Esophagus squamous epithelium (tissue), 5 donors: ENCODE measurements at places on chromosomes 16 and 17.

- no peaks in the 10 kb centered on the region for H3K36me3 ChIP-seq
- no peak for DNase-seq
- no peaks in the 10 kb centered on the region for H3K27me3 ChIP-seq
- no peak overlapping the region for H3K4me3 ChIP-seq
- H3K27ac ChIP-seq = no peak overlapping the region
These were observed 25.5 kb downstream of the GPRC5B start for GRCh38 chr16:19859166-19859565.

GRCh38 chr17:22128723-22129122 is 436.4 kb downstream of the KCNJ18 start:
- no peaks in the 10 kb centered on the region for H3K27me3 ChIP-seq
- H3K4me1 ChIP-seq = no peaks in the 10 kb centered on the region
- no peak overlapping the region for H3K27ac ChIP-seq
- no peak overlapping the region for H3K4me3 ChIP-seq

GRCh38 chr17:70276906-70277305 is 107.6 kb downstream of the KCNJ2 start:
- no peaks in the 10 kb centered on the region for H3K27me3 ChIP-seq
- H3K4me1 ChIP-seq = no peaks in the 10 kb centered on the region
- H3K27ac ChIP-seq = no peak overlapping the region
- H3K36me3 ChIP-seq = no peaks in the 10 kb centered on the region
- H3K4me3 ChIP-seq = no peak overlapping the region

- no peaks in the 10 kb centered on the region for H3K27me3 ChIP-seq
- H3K4me3 ChIP-seq = no peak overlapping the region
- H3K4me1 ChIP-seq = no peaks in the 10 kb centered on the region
- no peak for DNase-seq
These were observed 277.9 kb upstream of the MON1B start for GRCh38 chr16:76913046-76913445.

- no peak overlapping the region for H3K4me3 ChIP-seq
- H3K27me3 ChIP-seq = no peaks in the 10 kb centered on the region
- DNase-seq = no peak
These were observed 96.7 kb downstream of the AATF start for GRCh38 chr17:37045351-37045922.

DNA sequence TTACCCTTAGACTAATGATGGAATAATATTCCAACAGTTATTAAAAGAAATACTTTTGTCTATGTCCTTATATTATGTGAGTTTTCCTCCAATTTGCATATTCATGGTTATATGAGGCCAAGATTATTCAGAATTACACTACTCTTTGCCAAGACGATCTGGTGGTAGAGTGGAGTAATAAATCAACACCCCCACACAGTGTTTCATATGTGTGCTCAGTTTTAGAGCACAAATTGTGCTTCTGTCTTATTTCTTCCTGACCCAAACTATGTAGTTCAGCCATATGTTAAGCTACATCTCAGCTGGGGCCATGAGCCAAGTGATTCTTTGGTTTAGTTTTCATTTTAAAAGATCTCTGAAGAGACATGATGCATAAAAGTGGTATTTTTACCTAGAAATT is 26.9 kb upstream of the PPM1E start:
- no peaks in the 10 kb centered on the region for H3K4me1 ChIP-seq
- no peak overlapping the region for H3K4me3 ChIP-seq
- no peaks in the 10 kb centered on the region for H3K36me3 ChIP-seq
